ENCODE measurements at places on chromosomes 12 and 14. TPM values are rescaled to one million over a fixed set of nuclear protein-coding genes. Genes with fewer than 3 reads are reported as not detected.

DNA sequence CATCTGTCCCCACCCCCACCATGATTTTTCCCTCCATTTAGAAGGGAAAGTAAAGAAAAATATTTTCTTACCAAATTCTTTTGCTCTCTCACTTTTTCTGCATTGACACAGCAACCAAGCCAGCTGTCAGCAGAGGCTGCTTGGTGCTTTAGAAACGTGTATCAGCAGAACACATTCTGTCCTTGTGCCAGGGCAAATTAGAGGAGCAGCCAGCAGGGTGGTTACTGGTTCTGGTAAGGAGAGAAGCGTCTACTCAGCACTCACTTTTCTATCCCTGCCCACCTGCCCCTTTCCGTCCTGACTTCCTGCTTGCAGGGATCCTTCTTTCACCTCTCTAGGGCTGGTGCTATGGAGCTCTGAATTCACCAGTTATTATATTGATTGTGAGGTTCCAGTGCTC, 327.5 kb upstream of the PDE3A start:
- H3K27ac ChIP-seq, result no peak overlapping the region
- H3K36me3 ChIP-seq, result no peaks in the 10 kb centered on the region
- no peaks in the 10 kb centered on the region for H3K4me1 ChIP-seq
- H3K4me3 ChIP-seq, result no peak overlapping the region
- no peak for DNase-seq

DNA sequence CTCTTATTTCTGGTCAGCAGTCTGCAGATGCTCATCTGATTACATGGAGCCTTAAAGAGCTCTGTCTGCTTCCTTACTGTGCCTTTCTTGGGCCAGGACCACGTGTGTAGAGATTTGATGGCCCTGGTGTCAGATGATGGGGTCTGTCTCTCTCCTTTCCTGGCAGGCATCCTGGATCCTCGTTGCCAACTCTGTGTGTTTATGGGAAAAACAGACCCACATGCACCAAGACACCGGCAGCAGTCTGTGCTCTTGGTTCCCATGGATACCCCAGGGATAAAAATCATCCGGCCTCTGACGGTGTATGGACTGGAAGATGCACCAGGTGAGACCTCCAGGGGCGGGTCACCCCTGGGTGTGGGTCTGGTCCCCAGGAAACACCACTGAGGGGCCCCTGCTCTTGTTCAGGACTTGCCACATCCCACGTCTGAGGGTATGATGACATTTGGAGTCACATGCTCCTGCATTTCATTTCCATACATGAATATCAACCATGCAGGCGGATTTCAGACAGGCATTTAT, 18.5 kb upstream of the ALDH2 start:
- no peaks in the 10 kb centered on the region for H3K36me3 ChIP-seq
- H3K4me3 ChIP-seq, result no peak overlapping the region
- no peaks in the 10 kb centered on the region for H3K27me3 ChIP-seq
- no peaks in the 10 kb centered on the region for H3K4me1 ChIP-seq
- no peak overlapping the region for H3K27ac ChIP-seq

DNA sequence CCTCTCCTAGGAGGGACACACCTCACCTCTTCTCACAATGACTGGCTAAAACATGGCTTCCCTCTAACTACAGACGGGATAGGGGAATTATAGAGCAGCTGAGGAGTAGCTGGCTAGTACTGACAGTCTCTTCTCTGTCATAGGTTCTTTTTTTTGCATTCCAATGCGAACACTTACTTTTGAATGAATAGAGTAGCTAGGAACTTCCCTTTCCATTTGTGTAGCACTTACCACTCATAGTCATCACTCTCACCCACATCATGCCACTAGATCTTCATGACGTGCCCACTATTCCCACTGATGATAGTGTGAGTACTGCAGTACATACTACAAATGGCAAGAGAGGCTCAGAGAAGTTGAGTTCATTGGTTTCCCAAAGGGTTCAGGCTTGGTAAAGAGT, 143.9 kb upstream of the HIF1A start:
- no peak overlapping the region for H3K4me3 ChIP-seq
- no peak for DNase-seq
- H3K4me1 ChIP-seq, result peaks cover 7% of the 10 kb centered on the region
- H3K36me3 ChIP-seq, result peaks cover 6% of the 10 kb centered on the region
- no peaks in the 10 kb centered on the region for H3K27me3 ChIP-seq

GRCh38 chr12:51813931-51814310, 34.6 kb downstream of the FIGNL2 start:
- no peaks in the 10 kb centered on the region for H3K27me3 ChIP-seq
- no peaks in the 10 kb centered on the region for H3K36me3 ChIP-seq
- H3K4me1 ChIP-seq, result no peaks in the 10 kb centered on the region
- H3K4me3 ChIP-seq, result peak overlapping the region; percentile 73
- DNase-seq, result no peak
- peak overlapping the region; percentile 94 for H3K27ac ChIP-seq

DNA sequence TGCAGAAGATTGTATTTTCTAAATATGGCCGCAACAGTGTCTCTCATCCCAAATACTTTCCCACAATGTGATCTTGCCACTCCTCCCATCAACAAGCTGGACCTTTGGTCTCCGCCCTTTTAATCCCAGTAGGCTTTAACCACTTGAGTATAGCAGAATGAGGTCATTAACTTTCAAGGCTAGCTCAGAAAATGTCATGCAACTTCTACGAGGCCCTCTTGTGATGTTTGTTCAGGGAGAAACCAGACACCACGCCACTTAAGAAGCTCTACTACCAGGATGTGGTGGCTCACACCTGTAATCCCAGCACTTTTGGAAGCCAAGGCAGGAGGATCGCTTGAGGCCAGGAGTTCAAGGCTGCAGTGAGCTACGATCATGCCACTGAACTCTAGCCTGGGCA, 20.1 kb upstream of the OR6J1 start:
- no peaks in the 10 kb centered on the region for H3K27me3 ChIP-seq
- no peak for DNase-seq
- no peaks in the 10 kb centered on the region for H3K4me1 ChIP-seq

DNA sequence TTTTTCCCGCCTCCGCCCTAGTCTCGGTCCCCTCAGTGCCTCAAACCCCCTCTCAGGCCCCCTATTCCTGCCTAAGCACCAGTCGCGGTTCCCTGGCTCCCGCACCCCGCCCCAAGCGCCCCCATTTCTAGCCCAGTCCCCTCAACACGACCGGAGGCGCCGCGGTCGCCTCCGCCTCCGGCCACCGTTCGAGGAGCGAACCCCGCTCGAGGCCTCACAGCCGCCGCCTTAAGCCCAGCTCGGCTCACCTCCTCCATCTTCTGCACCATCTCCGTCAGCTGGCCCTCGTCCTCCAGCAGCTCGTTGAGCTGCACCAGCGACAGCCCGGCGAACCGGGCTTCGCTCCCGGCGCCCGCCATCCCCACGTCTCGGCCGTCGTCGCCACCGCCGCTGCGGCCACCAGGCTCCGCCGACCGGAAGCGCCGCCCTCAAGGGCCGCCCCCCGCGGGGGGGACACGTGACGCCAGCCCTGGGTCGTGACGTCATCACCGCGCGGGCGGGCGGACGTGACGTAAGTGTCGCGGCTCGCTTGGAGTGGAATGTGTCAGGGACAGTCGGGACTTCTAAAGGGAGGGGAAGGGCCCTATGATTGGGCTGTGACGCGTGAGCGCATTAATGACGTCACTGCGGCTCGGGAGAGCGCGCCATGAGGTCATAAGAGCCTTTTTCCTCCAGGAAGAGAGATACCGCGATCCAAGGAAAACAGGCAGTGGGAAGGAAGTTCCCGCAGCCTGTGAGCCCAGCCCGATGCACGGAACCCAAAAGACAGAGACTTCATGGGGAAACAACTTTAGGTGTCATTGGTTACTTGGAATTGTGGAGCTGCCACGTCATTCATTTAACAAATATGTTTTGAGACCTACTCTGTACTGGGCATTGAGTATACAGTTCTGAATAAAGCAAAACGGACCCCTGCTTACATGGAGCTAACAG, at the start of gene VPS37B:
TSS of gene VPS37B (minus strand) at position 421 of the 933 bp plus-strand sequence. CDS start at position 359, 62 bp downstream.
- DNase-seq, result peak; percentile 68
- H3K36me3 ChIP-seq, result no peaks in the 10 kb centered on the region

KIF5A gene
- 1.9 TPM for total RNA-seq

GRCh38 chr12:88546226-88546625, 34.0 kb downstream of the KITLG start:
- no peaks in the 10 kb centered on the region for H3K27me3 ChIP-seq
- no peaks in the 10 kb centered on the region for H3K4me1 ChIP-seq
- H3K36me3 ChIP-seq, result no peaks in the 10 kb centered on the region
- DNase-seq, result no peak

CLEC1B gene
- total RNA-seq, result not detected

DNA sequence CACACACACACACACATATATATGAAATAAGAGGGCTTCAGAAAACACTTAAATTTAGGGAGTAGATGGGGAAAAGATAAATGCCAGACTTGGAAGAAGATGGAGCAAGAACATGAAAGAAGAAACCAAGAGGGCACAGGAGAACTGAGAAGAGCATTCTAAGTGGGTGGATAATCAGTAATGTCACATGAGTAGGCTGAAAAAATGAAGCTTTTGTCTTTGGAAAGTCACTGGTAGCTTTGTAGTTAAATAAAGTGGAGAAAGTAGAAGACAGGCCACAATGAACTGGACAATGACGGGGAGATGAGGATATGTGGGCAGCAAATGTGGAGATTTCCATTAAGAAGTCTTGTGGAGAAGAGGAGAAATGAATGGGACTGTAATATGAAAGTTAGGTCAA, 2.2 kb upstream of the ZC2HC1C start:
- no peak for DNase-seq
- no peaks in the 10 kb centered on the region for H3K27me3 ChIP-seq
- no peaks in the 10 kb centered on the region for H3K36me3 ChIP-seq
